SK-N-DZ (cell line): ENCODE measurements at places on chromosomes 7 and 10.

GRCh38 chr10:61135276-61135721, 191.3 kb upstream of the RHOBTB1 start:
- DNase-seq: no peak

DNA sequence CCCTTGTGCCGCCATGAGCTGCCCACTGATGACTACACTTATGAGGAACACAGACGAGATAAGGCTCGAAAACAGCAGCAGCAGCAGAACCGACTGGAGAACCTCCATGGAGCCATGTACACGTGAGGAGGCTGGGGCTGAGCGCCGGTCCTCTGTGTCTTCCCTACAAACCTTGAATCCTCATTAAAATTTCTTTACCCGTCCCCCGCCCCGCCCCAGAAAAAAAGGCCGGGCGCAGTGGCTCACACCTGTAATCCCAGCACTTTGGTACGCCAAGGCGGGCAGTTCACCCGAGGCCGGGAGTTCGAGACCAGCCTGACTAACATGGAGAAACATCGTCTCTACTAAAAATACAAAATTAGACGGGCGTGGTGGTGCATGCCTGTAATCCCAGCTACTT, 1.5 kb upstream of the RINT1 start:
- DNase-seq: no peak

DNA sequence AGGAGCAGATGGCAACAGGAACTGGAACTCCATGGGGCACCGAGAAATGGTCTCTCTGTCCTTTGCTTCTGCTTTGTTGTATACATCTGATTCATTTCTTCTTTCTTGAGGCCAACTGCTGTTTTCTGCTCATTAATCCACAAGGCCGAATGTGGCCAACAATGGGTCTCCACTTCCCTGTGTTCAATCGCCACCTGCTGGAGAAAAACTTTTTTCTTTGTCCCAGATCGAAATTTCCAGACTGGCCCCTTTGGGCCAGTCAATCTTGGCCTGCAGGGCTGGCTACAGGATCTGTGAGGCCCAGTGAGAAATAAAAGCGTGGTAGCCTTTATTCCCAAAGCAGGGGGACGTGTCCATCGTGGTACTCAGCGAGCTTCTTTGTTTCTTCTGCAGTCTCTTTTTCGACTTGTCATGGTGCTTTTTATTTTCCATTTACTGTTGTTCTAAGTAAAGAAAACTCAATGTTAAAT, 58.8 kb downstream of the PARP12 start:
- peak; percentile 60 for DNase-seq

GRCh38 chr10:48610585-48611093, 5.8 kb upstream of the ARHGAP22 start:
- DNase-seq: no peak

DNA sequence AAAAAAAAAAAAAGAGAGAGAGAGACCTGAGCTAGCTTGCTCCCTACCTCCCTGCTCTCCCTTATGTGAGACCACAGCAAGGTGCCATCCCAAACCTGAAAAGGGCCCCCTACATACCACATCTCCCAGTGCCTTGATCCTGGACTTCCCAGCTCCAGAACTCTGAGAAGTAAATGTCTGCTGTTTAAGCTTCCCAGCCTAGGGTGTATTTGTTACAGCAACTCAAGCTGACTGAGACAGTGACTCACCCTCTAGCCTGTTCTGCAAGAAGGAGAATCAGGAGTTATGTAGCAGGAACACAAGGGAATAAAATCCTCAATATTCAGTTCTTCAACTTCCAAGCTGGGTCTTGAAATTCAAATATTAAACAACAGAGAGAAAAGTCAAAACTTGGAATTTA, 52.1 kb upstream of the TMEM72 start:
- no peak for DNase-seq

DNA sequence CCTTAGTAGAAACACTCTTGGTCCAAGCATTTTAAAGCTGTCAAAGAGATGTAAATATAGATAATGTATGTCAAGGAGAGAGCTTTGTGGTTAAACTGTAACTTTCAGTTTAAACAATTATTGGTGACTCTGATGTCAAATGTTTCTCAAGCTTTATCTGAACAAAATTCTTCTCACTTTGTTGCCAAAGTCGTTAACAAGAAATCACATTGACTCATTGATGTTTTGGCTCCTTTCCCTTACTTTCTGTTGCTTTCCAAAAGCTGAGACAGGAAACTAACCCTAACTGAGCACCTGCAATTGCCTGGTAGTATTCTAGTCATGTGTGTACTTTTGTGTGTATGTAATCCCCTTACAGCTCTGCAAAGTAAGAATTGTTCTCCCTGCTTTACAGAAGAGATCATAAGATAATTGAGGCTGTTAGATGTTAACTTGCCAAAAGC, 108.5 kb downstream of the CFTR start:
- DNase-seq: no peak

- DNase-seq: no peak
These were observed 301.3 kb upstream of the BMPER start for GRCh38 chr7:33604056-33604455.

GRCh38 chr7:1366801-1367405, 92.4 kb downstream of the MICALL2 start:
- DNase-seq: no peak
